ENCODE measurements at places on chromosomes 6 and 20.

- DNase-seq, result peak; percentile 13
Measured at GRCh38 chr6:18978337-18979128, 591.4 kb downstream of the RNF144B start.

DNA sequence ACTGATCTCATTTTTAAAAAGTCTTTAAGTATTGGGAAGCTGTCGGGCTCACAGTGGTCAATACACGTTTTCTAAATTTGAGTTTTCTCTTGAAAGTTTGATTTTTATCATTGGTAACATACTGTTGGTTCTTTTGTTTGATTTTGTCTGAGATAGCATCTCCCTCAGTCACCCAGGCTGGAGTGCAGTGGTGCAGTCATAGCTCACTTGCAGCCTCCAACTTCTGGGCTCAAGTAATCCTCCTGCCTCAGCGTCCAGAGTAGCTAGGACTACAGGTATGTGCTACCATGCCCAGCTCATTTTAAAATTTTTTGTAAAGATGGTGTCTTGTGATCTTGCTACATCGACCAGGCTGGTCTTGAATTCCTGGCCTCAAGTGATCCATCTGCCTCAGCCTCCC, 9.1 kb downstream of the PPARD start:
- no peak for DNase-seq

- no peak for DNase-seq
Measured at GRCh38 chr20:17825960-17826843, 126.4 kb downstream of the BANF2 start.

DNA sequence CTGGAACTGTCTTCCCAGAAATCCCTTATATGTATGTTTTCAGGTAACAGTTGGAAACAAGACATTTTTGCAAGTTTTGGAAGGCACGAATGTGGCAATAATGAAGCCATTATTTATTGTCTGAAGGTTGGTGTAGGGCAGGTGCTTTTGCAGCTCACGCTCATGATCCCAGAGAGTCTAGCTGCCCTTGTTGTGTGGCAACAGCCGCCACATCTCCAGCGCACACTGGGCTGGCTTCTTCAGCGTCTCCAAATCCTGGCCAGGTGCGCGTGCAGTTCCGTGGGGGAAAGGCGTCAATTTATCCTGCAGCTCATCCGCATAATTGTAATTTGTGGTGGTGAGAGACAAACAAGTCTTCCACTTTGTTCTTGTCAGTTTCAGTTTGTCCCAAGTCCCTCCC, 71.2 kb downstream of the TRDN start:
- peak; percentile 27 for DNase-seq

DNA sequence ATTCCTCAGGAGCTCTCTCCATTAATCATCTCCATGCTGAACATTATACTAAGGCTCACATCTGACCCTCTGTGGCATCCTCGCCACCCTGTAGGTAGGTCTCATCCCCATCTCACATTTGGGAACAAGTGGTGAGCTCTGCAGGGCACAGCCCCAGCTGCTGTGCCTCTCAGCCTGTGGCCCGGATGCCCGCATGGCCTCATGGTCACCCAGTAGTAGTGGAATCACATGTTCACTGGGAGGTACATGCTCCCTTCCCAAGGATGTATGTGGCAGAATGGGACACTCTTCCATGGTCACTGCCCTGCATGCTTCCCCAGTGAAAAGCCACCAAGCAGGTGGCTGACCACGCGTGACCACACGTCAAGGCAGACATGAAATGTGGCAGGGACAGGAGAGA, 26.3 kb upstream of the APMAP start:
- DNase-seq, result no peak

DNA sequence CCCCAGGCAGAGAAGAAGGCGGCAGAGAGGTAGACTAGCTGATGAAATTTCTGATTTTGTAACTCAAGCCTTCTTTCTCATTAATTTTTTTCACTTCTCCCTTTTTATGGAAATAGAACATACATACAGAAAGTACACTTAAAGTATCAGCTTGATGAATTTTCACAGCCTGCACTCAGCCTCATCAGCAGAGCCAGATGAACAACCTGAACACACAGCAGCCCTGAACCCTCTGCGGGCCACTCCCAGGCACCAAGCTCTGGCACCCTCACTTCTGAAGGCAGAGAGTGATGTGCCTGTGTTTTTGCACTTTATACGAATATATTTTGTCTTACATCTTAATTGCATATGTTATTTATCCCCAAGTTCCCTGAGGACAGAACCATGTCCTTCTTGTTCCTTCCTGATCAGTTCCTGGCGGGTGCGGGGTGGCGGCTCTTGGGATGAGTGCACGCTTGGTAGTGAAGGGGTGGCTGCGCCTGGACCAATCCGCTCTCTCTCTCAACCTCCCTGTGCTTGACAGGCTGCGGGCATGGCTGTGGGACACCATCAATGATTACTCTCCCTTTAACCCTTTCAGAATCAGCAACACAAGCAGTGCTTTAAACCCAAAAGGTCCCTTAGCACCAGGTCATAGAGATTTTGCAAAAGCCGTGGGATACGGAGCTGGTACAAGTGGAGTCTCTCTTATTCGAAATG, 34.8 kb upstream of the AFDN start:
- DNase-seq, result no peak

DNA sequence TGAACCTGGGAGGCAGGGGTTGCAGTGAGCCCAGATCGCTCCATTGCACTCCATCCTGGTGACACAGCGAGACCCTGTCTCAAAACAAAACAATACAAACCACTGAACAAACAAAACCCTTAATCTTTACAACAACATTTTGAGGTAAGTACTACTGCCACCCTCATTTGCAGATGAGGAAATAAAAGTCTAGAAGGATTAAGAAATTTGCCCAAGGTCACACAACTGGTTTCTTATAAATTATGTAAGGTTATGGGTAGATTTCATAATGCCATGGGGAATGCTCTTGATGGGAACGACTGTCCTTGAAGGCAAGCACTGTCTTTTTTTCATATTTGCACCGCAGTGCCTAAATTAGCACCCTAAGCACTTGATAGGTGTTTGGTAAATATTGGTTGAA, 13.8 kb upstream of the B4GALT5 start:
- DNase-seq, result no peak

GRCh38 chr20:64167676-64168075, 3.4 kb downstream of the MYT1 start:
- DNase-seq, result no peak

DNA sequence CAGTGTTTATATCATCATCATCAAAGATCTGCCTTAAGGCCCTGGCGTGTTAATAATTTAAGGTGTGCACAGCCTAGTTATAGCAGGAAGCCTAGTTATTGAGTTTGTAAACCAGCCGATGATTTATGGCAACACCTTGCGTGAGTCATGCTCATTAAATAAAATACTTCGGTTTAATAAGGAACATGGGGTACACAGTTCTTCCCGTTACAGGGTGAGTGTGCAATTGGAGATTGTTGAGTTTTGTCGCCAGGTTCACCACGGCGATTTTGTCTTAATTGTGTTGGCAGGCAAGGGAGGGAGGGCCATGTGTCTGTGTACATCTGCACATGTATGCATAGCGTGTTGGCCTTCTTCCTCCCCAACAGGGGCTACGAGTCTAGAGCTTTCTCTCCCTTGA, 104.0 kb downstream of the TFAP2A start:
- DNase-seq, result peak; percentile 55

DNA sequence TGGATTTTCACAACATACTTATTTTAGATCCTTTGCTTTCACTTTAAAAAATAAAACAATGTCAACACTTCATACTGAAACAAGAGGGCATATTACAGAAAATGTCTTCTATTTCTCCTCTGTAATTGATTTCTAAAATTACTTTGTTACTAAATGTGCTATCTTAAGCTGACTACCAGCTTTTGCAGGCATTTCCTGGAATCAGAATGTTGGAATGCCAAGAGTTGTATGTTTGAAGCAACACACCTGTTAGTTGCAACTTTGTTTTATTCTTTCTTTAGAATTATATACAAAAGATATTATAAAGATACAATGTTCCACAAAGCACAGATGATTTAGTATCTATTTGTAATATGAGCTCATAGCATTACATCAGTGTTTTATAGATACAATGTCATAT, 62.5 kb upstream of the TMEM170B start:
- no peak for DNase-seq

DNA sequence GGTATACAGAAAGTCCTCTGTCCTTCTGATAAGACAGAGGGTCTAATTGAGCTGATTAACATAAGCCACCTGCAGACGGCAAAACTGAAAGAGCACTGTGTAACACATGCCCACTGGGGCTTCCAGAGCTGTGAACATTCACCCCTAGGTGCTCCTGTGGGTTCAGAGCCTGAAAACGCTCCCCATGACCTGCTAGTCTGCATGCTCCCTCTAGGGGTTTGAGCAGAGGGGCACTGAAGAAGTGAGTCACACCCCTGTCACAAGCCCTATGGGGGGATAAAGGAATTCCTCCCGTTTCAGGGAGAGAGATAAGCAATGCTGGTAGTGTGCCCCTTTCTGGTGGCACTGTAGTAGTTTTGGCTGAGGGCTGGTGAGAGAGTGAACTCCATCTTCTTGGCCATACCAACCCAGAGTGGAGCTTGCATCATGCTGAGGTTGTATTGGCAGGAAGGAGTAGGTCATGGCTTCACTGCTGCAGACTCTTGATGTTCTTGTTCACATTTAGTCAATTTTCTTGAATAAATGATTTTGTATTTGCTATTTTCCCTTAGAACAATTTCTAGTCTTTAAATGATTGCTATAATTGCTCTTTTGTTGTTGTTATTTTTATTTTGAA, 637.5 kb upstream of the MAN1A1 start:
- no peak for DNase-seq
